ENCODE measurements at places on chromosomes 2 and 18.

- DNase-seq: no peak
Observed at GRCh38 chr2:41912337-41912736, 135.5 kb upstream of the PKDCC start.

- no peak for DNase-seq
Observed at GRCh38 chr2:215238485-215239098, 73.3 kb upstream of the ATIC start.

DNA sequence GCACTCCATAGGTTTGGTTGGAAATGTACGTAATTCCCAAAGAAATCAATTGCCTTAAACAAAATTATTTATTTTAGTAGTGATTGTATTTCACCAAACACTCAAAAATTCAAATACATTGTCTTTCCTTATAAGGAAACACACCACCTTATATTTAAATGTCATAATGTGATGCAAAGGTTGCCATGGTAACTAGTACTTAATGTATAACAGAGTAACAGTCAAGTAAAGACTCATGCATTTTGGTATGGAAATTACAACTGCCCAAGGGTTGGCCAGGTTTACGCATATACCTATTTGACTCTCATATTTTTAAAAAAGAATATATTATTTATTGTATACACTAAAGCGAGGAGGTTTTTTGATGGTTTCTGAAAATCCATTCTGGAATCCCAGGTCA is 231.2 kb downstream of the TCF4 start:
- DNase-seq: no peak

DNA sequence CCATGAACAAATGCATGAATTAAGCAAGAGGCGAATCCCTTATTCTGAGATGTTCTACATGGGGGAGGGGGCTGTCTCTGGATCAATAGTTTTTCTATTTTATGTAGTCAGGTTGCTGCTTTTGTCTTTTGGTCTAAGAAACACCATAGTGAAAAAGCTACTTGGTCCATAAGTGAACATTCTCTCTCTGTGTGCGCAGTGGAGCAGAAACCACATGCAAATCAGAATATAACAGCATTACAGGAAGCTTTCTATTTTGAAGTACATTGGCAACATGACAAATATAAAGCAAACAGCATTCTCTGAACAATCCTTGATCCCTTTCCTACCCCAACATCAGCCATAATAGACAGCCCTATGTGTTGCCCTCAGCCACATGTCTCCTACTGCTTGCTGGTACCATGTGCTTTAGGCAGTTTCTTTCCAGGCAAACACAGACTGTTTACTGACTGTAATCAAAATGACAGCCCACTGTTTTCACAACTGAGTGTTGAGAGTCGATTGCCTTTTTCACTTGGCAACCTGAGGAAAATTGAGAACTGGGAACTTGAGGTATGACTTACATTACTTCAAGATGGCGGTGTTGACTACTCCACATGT is 10.6 kb downstream of the SCN3A start:
- DNase-seq: no peak

DNA sequence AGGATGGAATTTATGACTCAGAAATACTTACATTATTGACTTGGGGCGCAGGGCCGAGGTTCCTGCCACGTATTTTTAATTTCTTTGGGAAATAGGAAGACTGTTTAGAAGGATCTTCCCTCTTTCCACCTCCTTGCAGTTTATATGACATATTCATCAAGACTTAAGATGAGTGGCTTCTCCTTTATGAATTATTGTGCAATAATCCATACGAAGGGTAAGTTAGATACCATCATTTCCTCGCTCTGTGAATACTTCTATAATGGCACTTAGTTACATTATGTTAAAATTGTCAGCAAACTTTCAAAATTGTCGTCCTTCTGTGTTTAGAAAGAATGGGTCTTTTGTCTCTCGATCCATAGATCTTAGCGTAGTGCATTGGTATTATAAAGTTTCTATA is 328.8 kb upstream of the UBE2E3 start:
- no peak for DNase-seq

GRCh38 chr2:30024281-30024680 is 102.9 kb upstream of the ALK start:
- DNase-seq: no peak

DNA sequence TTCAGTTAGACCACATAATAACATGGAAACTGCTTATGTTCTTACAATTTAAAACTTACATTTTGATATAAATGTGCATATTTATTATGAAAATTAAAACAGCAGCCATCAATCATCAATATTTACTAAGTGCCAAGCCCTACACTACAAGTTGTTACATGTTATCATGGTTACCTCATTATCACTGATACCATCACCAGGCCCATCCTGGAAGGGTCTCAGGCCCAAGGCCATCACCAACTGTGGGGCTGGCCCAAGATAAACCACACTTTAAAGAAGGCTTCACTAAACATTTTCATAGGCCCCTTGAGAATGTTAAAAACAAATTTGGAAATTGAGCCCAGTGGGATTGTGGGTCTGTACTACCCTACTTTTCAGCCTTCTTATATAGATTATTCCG is 6.4 kb downstream of the ITSN2 start:
- no peak for DNase-seq

GRCh38 chr2:66539452-66539851 is 104.5 kb downstream of the MEIS1 start:
- DNase-seq: no peak

DNA sequence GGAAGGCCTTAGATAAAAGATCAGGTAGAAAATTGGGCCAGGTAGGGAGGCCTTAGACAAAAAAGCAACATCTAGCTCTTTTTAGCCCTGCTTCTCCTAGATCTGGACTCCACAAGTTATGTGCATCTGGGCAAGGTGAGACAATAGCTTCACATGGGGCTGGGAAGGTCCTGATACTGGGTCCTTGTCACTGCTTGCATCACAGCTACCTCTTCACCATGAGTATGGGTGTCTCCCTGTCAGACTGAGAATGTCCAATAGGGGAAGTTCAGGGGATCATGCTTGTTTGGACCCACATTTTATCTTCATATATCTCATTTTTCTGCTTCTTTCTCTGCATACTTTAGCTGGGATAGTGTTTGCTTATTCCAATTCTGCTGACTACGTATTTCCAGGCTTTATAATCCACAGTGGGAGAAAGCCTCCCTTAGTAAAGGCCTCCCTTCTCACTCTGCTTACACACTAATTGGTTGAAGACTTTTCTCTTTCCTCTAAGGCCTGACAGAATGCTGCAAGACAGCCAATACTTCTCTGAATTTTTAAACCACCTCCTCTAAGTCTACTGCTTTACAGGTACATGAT is 189.6 kb downstream of the CYRIA start:
- no peak for DNase-seq

GRCh38 chr2:5690718-5691220 is 1.4 kb upstream of the SOX11 start:
- DNase-seq: no peak

DNA sequence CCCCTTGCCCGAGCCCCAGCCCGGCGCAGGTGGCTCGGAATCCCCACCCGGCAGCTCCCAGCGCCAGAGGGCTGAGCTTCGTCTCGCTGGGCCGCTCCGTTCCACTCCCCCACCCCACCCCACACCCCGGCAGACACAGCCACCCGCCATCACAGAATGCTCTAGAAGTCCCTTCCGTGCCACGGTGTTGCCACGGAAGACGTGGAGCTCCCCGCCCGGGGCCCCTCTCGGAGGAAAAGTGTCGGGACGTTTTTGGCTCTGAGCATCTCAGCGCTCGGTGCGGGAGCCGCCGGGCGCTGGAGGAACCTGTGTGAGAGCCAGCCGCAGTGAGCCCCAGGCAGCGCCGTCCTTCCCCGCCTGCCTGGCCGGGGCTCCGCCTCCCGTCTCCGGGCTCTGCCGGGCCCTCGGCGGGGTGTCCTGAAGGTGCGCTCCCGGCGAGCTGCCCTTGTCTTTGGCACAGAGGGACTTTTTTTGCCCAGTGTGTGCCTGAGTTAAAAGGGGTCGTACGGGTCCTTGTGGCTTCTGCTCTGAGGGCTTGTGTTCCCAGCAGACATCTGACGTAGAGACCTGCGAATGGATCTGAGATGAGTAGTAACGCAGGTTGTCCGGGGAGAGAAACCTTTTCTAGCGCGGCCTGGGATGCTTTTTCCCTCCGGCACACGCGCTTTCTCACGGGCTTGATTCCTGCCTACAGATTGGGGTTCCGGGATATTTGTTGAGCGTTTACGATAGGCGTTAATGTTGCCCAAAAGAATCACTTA is 1.8 kb downstream of the ZCCHC2 start:
- DNase-seq: no peak

DNA sequence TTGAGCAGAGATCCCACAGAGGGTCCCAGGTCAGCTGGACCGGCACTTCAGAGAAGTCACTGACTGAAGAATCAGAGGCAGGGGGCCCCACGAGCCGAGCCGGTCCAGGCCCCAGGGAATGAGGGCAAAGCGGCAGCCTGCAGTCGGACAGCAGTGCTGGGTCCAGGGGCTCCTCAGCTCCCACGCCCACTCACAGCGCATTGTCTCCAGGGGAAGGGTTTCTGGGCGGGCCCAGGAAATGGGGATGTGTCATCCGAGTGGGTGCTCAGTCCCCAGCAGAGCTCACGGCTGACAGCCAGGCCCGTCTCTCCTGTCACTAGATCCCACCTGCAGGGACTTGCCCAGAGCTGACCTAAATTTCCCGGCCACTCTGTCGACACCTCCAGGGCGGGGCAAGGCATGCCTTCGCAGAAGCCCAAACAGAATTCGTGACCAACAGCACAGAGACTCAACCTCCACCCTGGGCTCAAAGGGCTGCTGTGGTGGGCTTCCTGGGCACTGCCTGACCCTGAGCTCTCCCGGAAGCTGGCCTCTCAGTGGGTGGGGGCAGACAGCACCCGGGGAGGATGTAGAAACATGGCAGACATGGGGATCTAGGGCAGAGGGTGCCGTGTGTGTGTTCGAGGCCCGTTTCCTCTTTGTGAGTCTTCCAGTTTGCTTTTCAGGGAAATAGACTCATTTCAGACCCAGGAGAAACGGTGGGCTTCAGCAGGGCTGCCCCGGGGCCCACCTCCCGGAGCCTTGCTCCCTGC is 42.1 kb upstream of the TAF1B start:
- DNase-seq: no peak

DNA sequence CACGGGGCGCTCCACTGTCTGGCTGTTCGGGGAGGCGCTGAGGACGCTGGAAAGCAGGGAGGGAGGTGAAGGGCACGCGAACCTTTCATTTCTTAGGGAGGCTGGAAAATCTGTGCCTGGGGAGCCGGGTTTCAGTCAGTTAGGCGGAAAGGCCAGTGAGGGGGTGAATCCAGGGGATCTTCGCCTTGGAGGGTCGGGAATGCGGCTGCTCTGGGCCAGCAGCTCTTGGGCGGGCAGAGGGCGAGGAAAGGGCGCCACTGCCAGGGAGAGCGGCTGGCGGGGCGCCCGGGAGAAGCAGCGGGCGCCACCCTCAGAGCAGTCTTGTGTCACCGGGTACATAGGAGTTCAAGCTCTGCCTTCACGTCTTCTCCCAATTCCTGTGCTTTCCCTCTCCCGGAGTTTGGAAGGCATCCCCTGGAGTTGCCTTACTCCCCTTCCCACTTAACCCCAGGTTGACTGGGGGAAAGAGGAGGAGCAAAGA is 1.4 kb downstream of the CCDC85A start:
- DNase-seq: no peak

GRCh38 chr2:235402422-235402821 is 91.4 kb upstream of the AGAP1 start:
- no peak for DNase-seq

DNA sequence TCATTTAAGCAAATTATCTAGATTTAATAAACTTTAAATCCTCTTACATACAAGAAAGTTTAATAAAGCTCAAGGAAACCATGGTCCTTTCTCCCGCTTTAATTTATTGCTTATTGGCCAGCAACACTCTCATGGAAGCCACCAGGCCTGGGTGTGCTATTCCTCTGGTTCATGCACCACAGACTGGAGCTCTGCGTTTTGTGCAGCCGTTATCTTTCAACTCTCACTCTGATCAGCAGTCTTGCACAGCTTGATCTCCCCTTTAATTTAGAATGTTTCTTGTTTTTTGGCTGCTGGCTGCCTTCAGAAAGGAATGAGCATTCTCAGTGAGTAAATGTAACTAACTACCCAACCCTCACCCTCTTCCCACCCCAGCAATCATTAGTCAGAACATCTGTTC is 318.7 kb downstream of the MEIS1 start:
- DNase-seq: no peak

DNA sequence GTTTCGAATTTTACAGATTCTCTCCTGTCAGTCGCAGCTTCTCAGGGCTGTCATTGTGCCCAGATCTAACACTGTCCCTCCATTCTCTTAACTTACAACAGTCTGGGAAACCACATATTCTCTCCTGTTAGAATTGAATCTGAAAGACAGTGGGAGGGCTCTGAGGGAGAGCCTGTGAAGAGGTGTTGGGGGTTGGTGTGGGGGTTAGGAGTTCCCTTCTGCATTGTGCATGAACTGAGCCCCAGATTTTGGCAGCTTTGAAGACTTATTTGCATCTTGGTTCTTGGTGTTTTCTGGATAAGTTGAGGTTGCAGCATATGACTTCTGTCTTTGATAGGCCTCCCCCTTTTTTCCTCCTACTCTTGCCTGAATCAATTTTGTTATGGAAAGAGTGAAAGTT is 64.1 kb downstream of the TANC1 start:
- no peak for DNase-seq

DNA sequence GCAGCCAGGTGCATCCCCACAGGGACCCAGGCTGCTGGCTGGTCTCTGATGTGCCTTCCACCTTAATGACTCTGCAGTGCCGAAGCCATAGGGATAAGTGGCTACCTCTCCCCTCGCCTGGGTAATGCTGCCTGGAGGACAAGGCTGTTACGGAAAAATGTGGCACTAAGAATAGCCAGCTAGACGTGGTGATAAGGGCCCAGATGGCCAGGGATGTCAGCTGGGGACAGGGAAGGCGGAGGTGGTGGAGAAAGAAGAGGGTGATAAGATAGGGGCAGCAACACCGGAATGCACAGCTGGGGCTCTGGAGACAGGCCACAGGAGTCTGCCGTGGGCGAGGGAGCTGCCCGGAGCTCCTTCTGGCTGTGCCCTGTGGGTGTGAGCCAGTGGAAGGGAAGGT is 170.6 kb downstream of the FHOD3 start:
- no peak for DNase-seq

DNA sequence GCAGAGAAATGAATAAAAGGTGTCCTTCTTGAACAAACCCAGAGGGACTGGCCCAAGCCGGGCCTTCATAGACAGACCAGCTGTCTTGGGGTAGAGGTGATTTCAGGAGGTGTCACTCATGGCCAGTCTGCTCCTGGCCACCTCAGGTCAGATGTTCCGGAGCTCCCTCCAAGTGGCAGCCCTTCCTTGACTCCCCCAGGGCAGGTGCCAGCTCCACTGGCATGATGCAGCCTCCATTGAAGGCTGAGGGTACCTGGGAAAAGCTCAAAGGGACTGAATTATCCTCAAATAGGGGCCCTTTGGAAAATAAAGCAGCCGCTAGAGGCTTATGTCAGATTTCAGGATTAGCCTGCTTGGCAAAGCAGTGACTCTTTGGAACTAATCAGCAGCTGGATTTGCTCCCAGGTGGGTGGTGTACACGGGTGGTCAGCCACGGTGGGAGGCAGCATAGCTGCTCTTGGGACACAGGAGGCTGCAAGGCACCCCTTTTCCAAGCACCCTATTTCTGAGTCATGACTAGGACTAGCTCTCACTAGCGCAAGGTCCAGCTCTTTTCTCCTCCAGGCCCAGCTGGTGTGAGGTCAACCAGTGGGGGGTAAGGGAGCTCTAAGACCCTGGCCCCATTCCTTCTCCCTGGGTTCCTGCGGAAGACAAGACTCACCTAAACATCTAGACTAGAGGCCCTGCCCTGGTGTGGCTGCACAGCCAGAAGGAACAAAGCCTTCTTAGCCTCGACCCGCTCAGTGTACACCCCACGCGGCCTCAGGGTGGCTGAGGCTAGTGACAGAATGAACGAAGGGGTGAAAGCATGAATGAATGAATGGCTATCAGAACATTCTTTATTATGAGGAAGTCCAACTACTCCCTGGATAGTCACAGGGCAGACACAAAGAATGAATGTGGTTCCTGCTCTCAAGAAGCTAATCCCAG is 29.3 kb downstream of the HS1BP3 start:
- no peak for DNase-seq
